ENCODE measurements at places on chromosomes 2 and 18.
A peak's percentile ranks its signal among the peaks of the same experiment; 100 is the strongest.

GRCh38 chr2:44296653-44297052 lies 21.4 kb downstream of the SLC3A1 start:
- no peak for DNase-seq

- DNase-seq: no peak
Measured at GRCh38 chr2:238435752-238436096, 9.0 kb downstream of the ASB1 start.

- DNase-seq: no peak
Measured at GRCh38 chr2:54675738-54676137, 47.7 kb upstream of the EML6 start.

GRCh38 chr2:160425434-160426151 lies 68.0 kb downstream of the RBMS1 start:
- DNase-seq: no peak

DNA sequence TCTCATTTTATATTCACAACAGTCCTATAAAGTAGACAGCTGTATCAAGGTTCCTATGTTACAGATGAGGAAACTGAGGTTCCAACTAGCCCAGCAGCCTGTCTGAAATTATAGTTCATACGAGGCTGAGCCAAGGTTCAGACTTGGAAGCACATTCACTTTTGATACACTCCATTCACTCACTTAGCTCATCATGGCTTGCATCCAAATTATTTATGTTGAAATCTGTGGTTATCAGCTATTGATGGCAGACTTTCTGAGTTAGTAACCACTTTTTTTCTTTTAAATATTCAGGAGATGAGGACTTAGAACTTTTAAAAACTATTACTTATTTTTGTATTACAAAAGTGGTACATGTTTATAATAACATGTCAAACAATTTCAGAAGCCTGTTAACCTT lies 188.2 kb downstream of the MTX2 start:
- no peak for DNase-seq

DNA sequence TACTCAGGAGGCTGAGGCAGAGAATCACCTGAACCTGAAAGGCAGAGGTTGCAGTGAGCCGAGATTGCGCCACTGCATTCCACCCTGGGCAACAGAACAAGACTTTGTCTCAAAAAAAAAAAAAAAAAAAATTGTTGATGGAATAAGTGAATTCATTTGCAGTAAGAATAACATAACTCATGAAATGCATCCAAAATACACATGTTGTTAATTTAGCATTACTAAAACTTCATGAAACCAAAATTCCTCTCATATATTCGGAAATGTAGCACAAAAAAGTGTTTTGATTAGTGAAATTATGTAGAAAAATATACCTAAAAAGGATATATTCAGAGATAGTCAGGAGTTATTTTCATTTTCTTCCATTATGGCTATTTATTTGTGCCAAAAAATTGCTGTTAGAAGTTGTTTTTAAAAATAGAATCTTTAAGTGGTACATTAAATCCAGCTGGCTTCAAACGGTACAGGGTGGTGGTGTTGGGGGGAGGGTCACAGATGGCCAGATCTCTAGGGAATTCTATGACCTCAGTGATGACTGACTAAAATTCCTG lies 78.2 kb upstream of the UGP2 start:
- DNase-seq: no peak

GRCh38 chr2:152396051-152396511 lies 61.1 kb downstream of the FMNL2 start:
- no peak for DNase-seq

DNA sequence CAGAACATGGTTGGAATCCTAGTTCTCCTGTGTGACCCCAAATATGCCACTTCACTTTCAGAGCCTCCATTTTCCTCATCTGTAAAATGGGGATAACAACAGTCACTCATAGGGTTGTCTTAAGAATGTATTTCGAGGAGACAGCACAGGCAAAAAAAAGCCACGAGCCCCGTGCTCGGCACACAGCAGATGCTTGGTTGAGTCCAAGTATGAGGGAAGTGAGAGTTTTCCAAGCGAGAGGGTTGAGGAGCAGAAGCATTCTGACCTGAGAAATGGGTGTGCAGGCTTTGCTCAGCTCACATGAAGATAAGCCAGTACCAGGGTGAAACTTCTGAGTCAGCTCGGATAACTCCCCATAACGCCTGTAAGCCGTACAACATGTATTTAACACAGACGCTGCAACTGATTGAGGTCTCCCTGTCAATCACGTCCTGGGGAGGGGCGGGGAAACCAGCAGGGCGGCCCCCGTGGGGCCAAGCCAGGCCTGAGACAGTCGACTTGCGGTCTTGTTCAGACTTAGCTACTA lies 23.0 kb upstream of the ODC1 start:
- DNase-seq: no peak

DNA sequence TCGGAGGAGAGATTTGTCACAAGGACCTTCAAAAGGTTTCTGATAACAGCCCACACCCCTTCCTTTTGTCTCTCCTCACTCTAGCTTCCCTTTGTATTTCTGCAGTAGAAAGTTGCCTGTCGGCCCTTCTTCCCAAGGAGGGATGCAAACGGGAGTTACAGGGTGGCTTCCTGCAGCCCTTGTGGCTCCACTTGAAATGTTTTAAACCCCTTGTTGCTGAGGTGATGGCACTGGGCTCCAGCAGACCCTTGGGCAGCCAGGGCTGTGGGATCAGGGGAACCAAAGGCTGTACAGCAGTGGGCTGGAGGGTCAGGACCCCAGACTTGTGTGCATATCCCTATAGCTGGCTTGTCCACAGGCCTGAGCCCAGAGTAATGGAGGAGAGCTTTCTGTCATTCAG lies 62.1 kb downstream of the COA5 start:
- DNase-seq: no peak

DNA sequence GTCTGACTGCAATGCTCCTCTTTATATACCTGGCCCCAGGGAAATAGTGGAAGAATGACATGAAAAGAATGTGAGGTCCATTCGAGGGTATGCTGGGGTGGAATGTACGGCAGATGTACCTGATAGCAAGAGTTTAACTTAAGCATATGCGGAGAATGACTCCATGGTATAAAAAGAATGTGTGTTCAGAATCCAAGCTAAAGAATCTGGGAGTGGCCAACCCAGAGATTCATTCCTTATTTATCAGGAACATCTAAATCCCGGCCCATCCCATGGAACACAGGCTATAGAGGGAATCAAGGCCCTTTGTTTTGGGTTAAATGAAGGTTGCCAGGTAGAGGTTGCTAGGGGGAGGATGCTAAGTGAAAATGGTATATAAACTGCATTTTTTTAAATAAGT lies 150.0 kb downstream of the ZNF385B start:
- DNase-seq: no peak

DNA sequence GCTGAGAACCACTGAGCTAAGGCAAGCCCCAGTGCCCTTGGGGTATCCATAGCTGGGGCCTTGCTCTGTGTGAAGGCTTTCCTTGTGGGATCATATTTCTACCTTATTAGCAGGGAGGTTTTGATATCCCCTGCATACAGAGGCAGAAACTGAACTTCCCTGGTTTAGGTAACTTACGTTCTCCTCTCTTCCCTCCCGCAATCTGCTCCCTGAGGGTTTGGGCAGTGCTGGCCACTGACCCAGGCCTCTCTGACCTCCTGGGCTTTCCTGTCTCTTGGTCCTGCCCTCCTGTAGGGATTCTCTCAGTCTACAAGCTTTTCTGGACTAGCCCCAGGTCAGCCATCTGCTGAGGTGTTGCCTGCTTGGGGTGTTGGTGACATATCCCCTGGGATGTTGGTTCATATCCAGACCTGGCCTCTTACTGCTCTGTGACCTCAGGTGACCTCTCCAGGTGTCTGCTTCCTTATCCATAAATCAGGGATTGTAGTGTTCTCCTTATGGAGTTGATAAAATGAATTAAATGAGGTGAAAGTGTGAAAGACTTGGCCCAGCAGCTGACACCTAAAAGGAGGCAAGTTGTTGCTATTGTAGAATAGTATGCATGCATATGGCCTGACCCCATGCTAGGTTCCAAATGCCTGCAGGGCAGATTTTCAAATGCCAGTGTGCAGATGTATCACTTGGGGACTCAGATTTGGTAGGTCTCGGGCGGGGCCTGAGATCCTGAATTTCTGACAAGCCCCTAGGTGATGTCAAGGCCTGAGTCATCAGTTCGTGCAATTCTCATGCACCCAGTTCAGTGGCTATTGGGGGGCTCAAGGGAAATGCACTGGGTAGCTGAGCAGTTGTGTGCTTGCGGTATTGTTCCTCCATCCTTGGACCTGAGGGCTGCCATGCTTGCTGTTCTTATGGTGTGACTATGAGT lies 106.6 kb downstream of the FHOD3 start:
- no peak for DNase-seq

GRCh38 chr2:122077771-122078170 lies 322.3 kb downstream of the TSN start:
- DNase-seq: no peak

- DNase-seq: no peak
Measured at GRCh38 chr2:169232551-169233154, 129.7 kb downstream of the LRP2 start.

DNA sequence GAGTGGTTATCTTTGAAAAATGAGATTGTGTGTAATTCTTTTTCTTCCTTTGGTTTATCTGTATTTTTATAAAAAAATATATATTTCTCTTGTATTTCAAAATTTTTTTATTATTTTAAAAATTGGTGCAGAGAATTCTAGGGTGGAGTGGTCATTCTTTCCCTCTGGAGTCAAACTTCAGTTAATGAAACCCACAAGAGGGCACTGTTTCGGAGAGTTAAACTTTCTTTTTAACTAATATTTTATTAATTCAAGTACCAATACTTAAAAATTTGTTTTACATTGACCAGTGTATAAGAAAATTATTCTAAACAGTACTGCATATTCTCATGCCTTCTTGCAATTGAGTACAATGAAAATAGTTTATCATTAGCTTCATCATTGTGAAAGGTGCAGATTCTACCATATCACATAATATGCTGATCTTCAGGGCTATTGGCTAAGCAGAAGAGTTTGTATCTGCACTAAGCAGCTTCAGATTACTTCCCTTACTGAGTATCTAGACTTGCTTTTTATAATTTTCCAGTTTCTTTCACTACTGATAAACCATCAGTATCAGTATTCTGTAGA lies 50.1 kb downstream of the HS1BP3 start:
- no peak for DNase-seq

GRCh38 chr18:35241448-35241804 lies 592 bp downstream of the ZNF397 start:
- DNase-seq: no peak

DNA sequence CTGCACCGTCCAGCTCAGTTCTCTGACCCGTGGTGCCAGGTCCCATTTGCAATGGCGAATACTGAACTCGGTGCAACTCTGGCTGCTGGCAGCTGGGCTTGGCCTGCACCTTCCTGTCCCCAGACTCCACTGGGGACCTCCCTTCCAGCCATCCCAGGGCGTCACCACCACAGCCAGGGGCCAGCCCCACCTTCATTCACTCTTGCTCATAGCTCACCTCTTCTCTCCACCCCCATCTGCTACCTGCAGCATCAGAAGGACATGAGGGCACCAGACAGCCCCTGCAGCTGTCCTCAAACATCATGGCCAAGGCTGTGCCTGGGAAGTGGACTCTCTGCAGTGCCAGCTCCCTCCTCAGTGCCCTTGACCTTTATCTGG lies 16.2 kb upstream of the ALPI start:
- no peak for DNase-seq

- peak; percentile 35 for DNase-seq
Measured at GRCh38 chr2:112623913-112624777, 21.6 kb upstream of the SLC20A1 start.

GRCh38 chr2:148350199-148350598 lies 294.4 kb upstream of the EPC2 start:
- DNase-seq: no peak

DNA sequence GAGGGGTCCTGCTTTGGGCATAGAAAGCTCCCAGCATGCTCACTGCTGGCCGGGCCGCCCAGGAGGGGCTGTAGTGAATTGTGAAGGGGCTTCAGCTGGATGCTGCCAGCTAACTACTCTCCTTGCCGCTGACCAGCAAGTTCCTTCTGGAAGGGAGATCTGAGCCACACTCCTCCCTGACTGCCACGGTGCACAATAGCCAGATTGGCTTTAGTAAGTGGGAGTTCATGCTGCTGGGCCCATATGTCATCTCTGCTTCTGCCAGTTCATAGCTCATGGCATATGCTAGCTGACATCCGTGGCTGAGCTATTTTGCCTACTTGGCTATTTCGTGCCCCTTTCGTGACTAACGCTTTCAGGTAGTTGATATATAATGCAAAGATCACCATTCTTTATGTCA lies 51.6 kb upstream of the ROCK2 start:
- DNase-seq: no peak

- DNase-seq: no peak
Measured at GRCh38 chr2:128834880-128835252, 516.2 kb upstream of the HS6ST1 start.

DNA sequence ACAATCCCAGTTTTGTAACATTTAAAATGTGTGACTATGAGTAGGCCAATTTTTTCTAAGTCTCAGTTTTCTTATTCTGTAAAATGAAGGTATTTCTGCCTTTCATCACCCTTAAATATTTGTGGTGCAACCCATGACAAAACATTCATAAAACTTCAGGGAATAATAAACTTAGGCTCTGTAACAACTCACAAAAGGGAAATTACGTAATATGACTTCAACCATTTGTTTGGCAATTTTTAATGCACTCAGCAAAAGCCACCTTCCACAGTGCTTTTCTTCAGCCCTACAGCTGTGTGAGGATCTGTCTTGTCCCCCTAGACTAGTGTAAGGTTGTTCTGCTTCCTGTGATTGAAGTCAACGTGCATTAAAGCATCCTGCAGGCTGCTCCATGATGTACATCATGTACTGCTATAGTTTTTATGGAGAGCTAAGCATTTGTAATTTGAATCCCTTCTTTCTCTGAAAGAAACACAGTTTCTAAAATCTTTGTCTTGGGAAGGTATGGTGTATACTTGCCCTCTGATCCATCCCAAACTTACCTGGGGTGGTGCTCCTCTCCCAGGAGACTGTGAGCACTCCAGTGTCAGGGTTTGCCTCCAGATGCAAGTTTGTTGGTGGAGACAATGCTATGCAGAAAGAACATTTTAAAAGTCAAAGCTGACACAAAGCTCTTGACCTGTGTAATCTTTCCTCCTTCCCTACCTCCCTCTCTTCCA lies 39.1 kb downstream of the FN1 start:
- DNase-seq: no peak

- no peak for DNase-seq
Measured at GRCh38 chr2:37287966-37288365, 36.7 kb downstream of the PRKD3 start.

- DNase-seq: no peak
Measured at GRCh38 chr18:55111271-55111670, 152.0 kb upstream of the CCDC68 start.

GRCh38 chr18:59200787-59201186 lies 19.2 kb upstream of the GRP start:
- DNase-seq: no peak

DNA sequence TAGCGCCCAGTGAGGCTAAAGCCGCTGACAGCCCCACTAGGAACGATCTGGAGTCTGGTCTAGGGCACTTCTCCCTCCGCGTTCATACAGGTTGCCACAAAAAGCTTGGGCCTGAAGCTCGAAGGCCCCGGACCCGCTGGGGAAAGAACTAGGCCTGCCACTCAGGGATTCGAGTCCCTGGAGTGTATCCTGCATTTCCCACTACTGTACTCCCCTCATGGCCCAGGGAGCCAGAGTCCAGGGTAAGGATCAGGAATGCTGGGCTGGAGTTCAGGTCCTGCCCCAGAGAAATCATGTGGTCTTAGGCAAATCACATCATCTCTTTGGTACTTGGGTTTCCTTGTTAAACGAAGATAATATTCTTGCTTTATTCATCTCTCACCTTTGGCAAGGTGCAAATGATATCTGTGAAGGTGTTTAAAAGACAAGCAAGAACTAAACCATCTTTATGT lies 1.4 kb upstream of the ZFP36L2 start:
- DNase-seq: no peak

- DNase-seq: peak; percentile 50
Measured at GRCh38 chr2:84297155-84297554, 161.9 kb downstream of the SUCLG1 start.

- no peak for DNase-seq
Measured at GRCh38 chr18:37476182-37476581, 89.4 kb downstream of the CELF4 start.
